Stimulated activated CD4-positive, alpha-beta T cell treated with anti-CD3 and anti-CD28 coated beads, Interleukin-12 subunit alpha, Interleukin-12 subunit beta, amount 100 ng/mL, for 24 hours (primary cell): ENCODE measurements at places on chromosomes 12 and 14.

GRCh38 chr12:65536876-65537681 lies 258.6 kb downstream of the MSRB3 start:
- no peak for DNase-seq

GRCh38 chr12:59085690-59086089 lies 165.4 kb upstream of the LRIG3 start:
- no peak for DNase-seq

DNA sequence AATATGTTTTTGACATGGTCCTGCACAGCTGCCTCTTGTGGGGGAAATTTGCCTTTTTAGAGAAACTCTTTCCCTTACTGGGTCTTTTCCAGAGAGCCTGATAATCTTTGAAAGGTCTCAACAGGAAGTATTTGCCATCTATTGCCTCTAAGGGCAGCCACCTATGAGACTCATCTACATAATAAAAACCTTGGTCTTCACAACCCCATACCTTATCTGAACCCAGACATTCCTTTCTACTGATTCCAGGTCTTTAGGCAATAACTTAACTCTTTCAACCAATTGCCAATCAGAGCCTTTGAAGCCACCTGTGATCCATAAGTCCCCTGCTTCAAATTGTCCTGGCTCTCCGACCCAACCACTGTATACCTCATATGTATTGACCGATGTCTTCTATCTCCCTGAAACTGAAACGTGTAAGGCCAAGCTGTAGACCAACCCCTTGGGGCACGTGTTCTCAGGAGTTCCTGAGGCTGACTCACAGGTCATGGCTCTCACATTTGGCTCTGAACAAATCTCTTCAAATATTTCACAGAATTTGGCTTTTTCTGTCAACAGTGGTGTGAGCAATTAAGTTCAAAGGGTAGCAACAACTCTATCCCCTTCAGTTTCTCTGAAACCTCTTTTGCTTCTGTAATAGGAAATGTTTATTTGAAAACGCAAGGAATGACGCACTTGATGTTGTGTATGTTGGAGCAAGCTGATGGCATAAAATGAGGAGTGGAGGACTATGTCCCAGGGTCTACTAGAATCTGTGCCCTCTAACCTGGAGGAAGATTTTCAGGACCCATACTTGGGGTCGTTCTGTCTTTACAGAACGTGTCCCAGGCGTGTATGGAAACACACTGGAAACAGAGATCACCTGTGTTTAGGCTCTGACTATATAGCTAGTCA lies 49.2 kb upstream of the EIF5 start:
- DNase-seq = no peak

DNA sequence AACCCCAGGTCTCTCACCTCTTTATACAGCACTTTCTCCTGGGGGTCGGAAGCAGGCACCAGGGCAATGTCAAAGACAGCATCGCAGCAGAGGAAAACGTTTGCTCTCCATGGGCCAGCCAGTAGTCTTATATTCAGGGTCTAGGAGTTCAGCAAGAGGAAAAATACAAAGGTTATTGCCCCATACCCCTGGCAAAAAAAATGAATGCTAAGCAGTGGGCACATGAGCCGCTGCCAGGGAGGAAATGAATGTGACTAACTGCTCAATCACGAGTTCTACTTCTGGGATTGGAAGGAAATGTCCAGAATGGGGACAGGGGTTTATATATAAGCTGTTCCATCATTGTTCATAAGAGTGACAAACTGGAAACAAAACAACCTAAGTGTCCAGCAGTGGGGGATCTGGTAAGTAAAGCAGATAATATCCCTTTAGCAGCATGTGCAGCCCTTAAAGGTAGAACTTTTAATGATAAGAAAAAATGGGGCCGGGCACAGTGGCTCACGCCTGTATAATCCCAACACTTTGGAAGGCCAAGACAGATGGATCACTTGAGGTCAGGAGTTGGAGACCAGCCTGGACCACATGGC lies 53.8 kb downstream of the PHETA1 start:
- DNase-seq = no peak

DNA sequence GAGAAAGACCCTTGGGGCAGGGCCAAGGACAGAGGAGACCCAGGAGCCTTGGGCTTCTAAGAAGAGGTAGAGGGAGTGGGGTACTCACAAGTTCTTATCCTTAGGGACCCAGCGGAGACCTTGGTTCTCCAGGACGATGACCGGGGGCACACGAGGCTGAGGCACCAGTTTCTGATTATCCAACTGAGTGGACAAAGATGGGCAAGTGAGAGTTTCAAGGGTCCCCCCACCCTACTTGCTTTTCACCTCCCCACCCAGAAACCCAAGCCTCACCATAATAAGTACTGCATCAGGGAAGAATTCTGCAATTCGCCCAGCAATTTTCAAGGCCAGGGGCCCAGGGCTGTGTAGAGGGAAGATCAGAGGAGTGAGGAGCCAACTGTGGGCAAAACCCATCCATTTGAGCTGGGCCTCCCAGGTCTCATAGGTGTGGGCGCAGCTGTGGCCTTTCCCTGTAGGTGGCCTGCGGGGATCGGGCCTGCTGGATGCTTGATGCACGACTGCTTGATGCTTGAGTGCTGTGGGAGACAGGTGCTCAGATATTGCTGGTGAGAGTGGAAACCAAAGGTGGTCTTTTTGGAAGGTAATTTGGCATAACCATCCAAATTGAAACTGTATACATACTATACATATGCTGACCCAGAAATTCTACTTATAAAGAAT lies 2.0 kb downstream of the EMC9 start:
- no peak for DNase-seq

GRCh38 chr12:2064071-2064507 lies 11.3 kb downstream of the CACNA1C start:
- no peak for DNase-seq

DNA sequence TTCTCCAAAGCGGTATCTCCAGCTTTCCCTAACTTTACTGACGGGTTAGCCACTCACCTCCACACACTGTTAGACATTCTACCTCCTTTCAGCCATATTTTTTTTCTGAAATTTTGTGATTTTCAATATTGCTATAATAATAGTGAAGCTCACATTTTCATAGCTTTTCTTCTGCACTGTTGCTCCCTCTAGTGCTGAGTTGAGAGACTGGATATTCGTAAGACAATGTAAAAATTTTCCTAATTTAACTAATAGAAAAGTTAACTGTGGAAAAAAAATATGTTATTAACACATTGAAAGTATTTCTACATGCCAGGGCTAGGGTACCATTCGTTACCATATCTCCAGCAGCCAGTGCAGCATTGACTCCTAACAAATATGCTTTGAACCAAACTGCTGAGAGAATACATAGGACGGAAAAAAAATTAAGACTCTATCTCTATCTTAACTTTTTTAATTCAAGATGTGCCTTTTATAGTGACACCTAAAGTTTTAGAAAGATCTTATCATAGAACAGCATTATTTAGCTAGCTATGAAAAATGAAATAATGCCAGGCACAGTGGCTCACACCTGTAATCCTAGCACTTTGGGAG lies 48.7 kb upstream of the ABCC9 start:
- DNase-seq = no peak

DNA sequence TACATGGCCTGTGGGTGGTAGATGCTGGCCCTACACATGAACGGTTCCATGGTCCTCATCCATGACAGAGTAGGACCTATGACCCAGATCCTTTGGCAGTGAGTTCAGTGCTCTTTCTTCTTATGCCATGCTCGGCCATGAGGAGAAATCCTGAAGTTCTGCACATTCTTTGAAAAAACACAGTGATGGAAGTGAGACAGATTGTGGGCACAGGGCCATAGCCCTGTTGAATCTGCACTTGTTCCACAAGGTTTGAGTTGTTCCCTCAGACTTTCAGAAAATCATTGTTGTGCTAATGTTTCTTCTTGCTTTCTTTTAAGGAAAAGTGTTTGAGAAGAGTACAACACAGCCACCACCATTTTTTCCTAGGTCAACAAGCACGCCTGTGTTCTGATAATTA lies 180.0 kb downstream of the C12orf75 start:
- DNase-seq = no peak
